Right hindlimb (tissue), 1 donor: ENCODE measurements at places on chromosomes 2 and 18.

GRCh38 chr2:10584242-10584753 is 105.5 kb downstream of the NOL10 start:
- no peak for DNase-seq

DNA sequence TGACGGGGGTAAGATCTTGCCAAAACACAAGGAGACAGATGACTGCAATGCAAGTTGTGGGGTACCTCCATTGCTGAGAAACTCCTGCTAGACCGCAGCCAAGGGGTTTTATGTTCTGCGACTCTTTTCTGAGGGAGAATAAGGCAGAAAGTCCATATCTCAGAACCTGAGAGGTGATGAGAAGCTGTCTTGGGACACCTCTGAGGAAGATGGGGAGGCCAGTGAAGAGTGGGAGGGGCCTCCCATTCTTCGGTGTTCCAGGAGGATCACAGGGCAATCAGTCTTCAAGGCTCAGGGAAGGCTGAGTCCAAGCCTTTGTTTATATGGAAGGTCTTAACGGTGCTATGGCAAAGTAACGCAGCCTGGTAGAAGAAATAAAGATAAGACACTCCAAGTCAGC is 18.0 kb downstream of the CYP27A1 start:
- no peak for DNase-seq

- DNase-seq, result no peak
These were observed 299.5 kb downstream of the CCDC102B start for GRCh38 chr18:69097349-69097748.

- no peak for DNase-seq
These were observed 240.5 kb downstream of the BCL2 start for GRCh38 chr18:63079114-63079513.

- DNase-seq, result no peak
These were observed 274.7 kb downstream of the ZNF521 start for GRCh38 chr18:25077038-25077943.

DNA sequence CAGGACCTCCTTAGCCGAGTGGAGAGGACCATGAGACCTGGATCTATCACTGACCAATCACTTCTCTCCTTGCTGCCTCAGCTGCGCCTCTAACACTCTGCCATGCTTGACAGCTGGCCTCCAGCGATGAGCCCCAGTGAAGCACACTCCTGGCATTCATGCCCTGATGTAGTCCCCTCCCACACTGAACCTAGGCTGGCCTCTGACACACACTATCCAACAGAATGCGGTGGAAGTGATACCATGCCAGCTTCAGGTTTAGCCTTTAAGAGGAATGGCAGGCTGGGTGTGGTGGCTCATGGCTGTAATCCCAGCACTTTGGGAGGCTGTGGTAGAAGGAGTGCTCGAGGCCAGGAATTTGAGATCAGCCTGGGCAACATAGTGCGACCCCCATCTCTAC is 73.7 kb upstream of the LAPTM4A start:
- no peak for DNase-seq

DNA sequence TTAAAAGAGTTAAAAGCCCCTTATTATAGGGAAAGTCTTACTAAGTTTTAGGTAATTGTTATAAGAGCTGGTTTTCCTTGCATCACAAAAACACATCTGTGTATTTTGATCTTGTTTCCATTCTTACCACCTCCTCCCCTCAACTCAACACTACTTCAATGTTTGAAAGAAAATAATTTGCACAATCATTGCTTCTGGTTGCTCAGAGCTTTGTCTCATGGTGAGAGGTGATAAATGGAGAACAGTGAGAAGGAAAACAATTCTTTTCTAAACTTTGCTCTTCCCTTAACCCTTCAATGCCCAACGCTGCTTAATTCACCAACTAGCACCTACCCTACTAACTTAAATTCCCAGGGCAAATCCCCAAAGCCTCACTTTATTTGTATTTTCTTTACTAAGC is 268.1 kb upstream of the LINC00305 start:
- no peak for DNase-seq

GRCh38 chr2:48722391-48722790 is 33.1 kb downstream of the LHCGR start:
- no peak for DNase-seq

DNA sequence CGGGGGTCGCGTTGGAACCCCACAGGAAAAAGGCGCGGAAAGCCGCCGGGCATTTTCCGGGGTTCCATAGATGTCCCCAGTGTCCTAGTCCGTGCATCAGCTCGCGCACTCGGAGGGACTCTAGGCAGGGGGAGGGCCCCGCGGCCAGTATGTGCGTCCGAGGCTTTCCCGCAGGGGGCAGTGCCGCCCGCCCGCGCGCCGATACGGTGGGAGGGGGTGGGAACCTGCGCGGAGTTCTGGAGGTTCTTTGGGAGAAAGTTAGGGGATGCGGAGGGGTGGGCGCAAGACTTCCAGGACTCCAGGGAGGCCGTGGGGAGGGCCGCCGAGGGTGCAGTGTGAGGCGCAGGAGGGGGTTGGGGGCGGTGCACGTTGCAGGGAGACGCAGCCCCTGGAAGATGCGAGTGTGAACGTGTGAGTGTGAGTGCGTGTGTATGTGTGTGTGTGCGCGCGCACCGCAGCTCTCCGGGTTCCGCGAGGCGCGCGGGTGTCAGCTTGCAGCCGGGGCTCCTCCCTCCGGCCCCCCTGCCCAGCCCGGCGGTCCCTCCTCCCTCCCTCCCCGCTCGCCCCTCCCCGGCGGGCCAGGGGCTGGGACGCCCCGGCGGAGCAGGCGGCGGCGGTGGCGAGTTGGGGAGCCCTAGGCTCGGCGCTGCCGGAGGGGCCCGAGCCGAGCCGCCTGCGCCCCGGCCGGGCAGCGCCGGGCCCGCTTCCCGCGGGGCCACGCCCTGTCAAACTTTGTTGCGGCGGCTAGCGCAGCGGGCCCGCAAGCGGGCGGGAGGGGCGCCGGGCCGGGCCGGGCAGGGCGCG is at the start of gene TCF7L1:
TSS of gene TCF7L1 (plus strand) at position 559 of the 804 bp plus-strand sequence. CDS start 293 bp downstream, outside the sequence.
- DNase-seq, result peak; percentile 95

DNA sequence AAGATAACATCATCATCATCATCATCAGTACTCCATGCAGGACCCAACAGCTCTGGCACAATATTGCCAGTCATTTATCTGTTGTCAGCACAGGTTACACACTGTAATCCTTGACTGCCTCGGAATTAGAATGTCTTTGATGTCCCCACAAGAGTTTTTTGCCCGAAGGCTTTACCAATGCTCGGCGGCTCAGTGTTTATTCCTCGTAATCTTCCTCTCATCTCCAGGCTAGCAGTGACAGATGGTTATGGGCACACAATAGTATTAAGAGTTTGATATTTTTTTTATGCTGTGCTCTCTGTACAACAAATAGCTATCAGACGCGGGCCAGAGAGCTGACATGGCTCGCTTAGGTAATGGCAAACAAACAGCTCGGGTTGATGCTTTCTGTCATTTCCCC is 515.2 kb downstream of the ZEB2 start:
- no peak for DNase-seq

DNA sequence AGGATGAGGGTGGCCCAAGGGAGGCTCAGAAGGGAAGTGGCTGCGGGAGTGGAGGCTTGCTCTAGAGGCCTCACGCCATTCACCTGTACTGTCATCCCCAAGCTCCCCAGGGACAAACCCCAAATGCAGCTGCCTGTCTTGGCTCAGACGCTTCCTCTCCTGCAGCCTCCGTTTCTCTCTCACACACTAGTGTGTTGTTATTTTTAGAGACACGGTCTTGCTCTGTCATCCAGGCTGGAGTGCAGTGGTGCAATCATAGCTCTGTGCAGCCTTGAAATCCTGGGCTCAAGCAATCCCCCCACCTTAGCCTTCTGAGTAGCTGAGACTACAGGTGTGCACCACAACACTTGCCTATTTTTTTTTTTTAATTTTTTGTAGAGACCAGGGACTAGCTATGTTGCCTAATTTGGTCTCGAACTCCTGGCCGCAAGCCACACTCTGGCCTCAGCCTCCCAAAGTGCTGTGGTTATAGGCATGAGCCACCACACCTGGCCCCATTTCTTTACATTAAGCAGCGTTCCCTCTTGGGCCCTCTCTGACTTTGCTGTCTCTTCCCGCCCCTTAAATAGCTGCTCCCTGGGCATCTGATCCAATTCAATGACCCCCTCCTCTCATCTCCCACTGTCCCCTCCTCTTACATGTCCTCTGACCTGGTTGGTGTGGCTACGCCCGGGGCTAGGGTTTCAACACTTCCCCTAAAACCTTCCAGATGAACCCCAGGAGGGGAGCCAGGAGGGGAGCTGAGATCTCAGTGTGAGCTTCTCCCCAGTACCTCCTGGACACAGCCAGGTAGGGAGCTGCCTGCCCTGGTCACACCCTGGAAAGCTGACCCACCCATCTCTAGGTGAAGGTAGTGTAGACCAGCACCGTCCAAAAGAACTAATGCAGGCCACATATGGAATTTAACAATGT is 24.0 kb upstream of the LOXHD1 start:
- no peak for DNase-seq

- DNase-seq, result no peak
These were observed 49.2 kb downstream of the SIGLEC15 start for GRCh38 chr18:45874491-45875184.

DNA sequence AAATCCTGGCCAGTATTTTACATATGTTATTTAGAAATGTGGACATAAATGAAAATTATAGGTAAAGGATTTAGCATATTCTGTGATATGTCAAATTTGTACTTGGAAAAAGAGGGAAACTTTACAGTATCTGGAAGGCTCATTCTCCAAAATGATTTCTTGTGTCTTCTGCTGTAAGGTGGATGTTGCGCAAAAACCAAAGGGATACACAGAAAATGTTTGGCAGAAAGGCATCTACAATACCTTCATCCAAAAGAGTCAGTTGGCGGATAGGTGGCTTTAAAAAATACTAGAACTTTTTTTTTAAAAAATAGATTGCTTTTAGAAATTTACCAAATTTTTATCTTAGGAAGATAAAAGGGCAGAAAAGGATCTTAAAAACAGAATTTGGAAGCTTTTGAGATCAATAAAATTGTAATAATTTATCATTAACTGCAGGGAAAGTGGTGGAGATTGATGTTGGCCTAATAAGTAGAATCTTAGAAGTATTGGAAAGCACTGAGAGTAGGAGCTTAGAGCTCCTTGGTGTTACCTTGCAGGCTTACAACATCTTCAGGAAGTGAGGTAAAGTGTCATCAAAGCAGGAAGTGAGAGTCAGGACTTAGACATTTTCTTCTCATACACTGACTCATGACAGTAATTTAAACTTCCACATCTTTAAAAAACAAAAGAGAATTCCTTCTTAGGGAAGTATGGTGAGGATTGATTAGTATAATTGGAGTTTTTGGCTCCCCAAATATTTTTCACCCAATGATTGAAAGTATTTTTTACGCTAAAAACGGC is 2.1 kb downstream of the NABP1 start:
- DNase-seq, result no peak
